ENCODE measurements at places on chromosomes 11 and 22.

- no peak for DNase-seq
Observed at GRCh38 chr22:49351761-49352227, 475.9 kb downstream of the BRD1 start.

GRCh38 chr11:120432056-120433018, 79.2 kb upstream of the GRIK4 start:
- no peak for DNase-seq

GRCh38 chr11:21561581-21561980, 631.3 kb upstream of the ANO5 start:
- no peak for DNase-seq

- DNase-seq, result no peak
Observed at GRCh38 chr11:75167617-75168016, 16.7 kb downstream of the SLCO2B1 start.

- DNase-seq, result no peak
Observed at GRCh38 chr22:33986954-33987353, 66.7 kb upstream of the LARGE1 start.

All from stimulated activated CD4-positive, alpha-beta T cell treated with anti-CD3 and anti-CD28 coated beads, Interleukin-12 subunit alpha, Interleukin-12 subunit beta, amount 100 ng/mL, for 4 hours (primary cell).